Suprapubic skin (tissue), 4 donors: ENCODE measurements at places on chromosomes 16 and 17. TPM values are rescaled to one million over a fixed set of nuclear protein-coding genes. Genes with fewer than 3 reads are reported as not detected.

Gene OR2C1
- total RNA-seq, result 0.34 TPM

Gene SHISA6
- 3.3 TPM for total RNA-seq

Gene SCIMP
- total RNA-seq, result not detected

Gene OR1F1
- not detected for total RNA-seq

Gene ACE
- total RNA-seq, result 6.1 TPM

Gene USP6
- not detected for total RNA-seq

Gene FBXW10B
- total RNA-seq, result 2.8 TPM

Gene CD19
- total RNA-seq, result not detected

Gene NPIPB6
- 0.45 TPM for total RNA-seq

Gene GUCY2D
- total RNA-seq, result not detected

Gene CA7
- not detected for total RNA-seq

Gene PTX4
- not detected for total RNA-seq

Gene PLD6
- 6.0 TPM for total RNA-seq

Gene KRTAP2-2
- total RNA-seq, result 8.2 TPM

Gene PERCC1
- not detected for total RNA-seq
